ENCODE measurements at places on chromosomes 5 and 9.

GRCh38 chr9:127612939-127613582 is 984 bp downstream of the STXBP1 start:
- DNase-seq: no peak

DNA sequence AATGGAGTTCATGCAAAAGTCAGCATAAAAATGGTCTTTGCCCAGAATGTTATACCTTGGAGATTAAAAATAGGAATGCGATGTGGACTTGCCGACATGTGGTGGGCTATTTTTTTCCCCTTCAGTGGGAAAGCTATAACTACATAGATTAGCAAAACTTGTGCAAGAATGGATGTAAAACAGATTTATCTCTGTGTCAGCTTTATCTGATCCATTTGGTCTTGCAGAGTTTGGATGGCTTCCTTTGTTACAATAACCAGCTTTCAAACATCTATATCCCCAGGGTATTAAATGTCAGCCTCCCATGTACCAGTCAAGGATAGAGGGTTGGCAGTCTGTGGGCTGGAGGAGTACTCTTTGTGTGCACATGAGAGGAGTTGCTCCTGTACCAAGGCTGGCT is 284.9 kb downstream of the TMEM38B start:
- DNase-seq: no peak

- no peak for DNase-seq
Observed at GRCh38 chr5:132840896-132841295, 10.4 kb upstream of the SHROOM1 start.

DNA sequence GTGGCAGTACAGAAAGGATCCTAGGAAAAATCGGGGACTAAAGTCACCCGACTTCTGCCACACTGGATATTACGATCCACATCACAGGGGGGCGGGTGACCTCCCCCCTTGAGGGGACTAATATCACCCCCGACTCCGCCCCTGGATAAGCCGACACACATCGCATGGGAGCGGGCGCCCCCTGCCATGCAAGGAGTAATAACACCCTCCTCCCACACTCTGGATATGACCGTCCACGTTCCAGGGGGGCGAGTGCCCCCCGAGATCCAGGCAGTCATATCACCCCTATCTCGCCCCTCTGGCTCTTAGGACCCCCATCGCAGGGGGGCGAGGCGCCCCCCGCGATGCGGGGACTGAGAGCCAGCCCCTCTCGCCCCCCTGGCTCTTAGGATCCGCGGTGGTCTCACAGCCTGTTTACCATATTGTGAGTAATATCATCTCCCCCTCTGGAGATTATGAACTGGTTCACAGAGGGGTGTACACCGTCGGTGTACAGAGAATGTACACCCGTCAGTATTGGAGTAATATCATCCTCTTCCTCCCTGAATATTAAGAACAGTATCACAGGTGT is 423.0 kb downstream of the DIRAS2 start:
- no peak for DNase-seq

- no peak for DNase-seq
Observed at GRCh38 chr9:90024823-90025222, 420.0 kb downstream of the GADD45G start.

DNA sequence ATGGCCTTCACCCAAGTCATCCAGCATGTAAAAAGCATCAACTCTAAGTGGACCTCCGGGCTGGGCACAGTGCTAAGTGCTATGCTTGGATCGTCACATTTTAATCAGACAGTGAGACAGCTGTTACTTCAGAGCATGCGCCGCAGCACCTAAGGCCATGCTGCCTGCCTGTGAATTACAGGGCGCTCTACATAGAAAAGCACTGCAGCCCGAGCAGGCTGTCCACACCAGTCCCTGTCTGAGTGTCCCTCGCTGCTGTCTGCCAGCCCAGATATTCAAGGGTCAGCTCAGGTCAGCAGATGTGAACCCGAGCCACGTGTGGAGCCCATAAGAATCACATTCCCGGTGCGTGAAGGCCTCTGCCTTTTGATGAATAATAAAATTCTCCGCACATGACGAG is 37.1 kb downstream of the AK8 start:
- no peak for DNase-seq

GRCh38 chr5:78527054-78527859 is 121.3 kb downstream of the LHFPL2 start:
- no peak for DNase-seq

- no peak for DNase-seq
Observed at GRCh38 chr5:14908172-14908571, 36.6 kb upstream of the ANKH start.

GRCh38 chr5:169945831-169946261 is 34.4 kb downstream of the INSYN2B start:
- DNase-seq: no peak

GRCh38 chr9:130362691-130363090 is 82.1 kb upstream of the ASS1 start:
- DNase-seq: no peak

GRCh38 chr5:87435144-87435694 is 22.5 kb upstream of the CCNH start:
- DNase-seq: no peak

Data from stimulated activated CD8-positive, alpha-beta memory T cell treated with anti-CD3 and anti-CD28 coated beads, Interleukin-4, amount 100 ng/mL, for 1 hour (primary cell).